DMS79 treated with DMSO at 0.1 percent for 48 hours (cell line): ENCODE measurements at places on chromosomes 5 and 9.

GRCh38 chr9:130681769-130682420, 11.7 kb upstream of the EXOSC2 start:
- DNase-seq: peak; percentile 45

DNA sequence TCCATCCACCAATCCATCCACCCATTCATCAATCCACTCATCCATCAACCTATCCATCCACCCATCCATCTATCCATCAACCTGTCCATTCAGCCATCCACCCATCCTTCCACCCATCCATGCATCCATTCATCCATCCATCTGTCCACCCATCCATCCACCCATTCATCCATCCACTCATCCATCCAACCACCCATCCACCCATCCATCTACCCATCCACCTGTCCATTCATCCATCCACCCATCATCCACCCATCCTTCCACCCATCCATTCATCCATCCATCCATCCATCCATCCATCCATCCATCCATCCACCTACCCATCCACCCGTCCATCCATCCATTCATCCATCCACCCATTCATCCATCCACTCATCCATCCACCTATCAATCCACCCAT, 195.8 kb downstream of the NXNL2 start:
- DNase-seq: no peak

GRCh38 chr5:56321236-56321881, 88.2 kb upstream of the ANKRD55 start:
- no peak for DNase-seq

DNA sequence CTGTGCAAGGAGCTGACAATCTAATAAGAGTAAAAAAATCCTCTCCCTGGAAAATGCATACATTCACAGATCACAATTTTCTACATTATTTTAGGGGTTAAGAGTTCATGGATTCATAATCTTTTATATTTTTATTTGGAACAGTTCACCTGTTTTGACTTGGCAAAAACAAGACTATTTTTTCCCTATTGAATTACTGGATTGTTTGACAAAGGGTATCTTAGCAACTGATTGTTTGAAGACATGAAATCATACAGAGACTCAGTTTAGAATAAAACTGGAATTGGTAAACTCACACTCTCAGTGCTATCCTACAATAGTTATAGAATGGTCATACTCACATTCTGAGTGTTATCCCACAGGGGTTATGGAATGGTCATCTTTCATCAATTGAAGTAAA, 358.2 kb upstream of the PTGER4 start:
- no peak for DNase-seq

DNA sequence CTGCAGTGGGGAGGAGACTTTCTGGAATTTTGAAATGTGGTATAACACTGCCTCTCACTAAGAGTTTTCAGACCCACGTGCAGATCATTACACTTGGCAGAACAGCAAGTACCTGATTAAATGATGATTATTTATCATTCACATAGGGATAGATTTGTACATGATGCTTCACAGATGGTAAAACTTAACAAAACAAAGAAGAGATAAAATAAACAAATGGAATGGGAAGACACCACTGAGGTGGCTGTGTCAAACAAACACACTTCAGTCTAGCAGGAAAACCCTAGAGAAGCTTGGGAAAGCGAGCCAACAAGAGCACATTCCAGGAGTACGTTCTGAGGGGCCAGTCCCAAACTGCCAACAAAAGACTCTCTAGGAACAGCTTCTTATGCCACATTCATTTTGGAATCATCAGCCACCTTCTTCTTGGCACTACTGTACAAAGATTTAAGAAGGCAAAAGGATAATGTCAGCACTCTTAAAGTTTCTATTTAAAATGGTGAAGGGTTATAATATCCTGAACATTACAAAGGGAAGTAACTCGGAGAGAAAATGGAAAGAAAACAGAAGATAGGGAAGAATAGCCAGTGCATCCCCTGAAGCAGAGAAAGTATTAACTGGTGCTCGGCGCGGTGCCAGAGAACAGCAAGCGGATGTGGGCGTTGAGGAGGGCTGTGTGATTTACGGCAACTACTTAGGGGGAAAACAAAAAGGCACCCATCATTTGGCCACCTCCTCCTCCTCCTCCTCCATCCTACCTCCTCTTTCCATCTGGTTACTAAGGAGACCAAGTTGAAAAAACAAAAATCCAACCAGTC, 1.6 kb downstream of the MED27 start:
- peak; percentile 58 for DNase-seq

GRCh38 chr5:91142819-91143218, 240.3 kb downstream of the ARRDC3 start:
- no peak for DNase-seq

- no peak for DNase-seq
These were observed 173.5 kb downstream of the FGF1 start for GRCh38 chr5:142512043-142513042.

GRCh38 chr9:134980991-134981390, 63.3 kb upstream of the FCN1 start:
- no peak for DNase-seq

DNA sequence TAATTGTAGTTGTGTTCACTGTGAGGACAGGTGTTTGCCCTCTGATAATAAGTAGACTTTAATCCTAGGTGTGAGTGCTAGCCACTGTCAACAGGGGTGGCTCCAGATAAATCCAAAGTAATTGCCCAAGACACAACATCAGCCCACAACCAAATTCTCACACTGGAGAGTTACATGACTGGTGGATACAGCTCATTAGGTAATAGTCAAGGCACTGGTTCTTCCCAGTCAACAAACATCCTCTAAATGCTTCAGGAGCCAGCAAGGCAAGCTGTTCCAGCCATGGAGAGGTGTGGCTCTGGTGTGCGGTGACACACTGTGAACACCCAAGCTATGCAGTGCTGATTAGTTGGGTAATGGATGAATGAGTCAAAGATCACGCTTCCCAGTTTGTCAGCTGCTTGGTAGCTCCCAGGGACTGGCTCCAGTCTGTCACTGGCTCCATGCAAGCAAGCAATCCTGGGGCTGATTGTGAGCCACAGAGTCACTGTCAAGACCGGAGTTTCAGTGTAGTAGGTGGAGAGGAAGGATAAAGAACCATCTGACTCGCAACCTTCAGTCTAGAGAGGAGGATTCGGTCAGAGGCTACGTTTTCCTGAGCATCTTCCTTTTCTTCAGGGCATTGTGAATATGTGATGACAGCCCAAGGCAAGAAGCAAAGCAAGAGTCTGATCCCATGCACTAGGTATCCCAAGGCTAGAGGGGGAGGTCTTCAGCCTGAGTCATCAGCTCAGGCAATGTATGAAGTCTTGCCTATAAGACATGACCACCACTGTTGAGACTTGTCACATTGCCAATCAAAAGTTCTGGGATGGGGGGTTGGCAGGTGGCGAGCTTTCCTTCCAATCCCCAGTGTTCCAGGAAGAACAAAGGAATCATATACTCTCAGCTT, 63.1 kb downstream of the UGCG start:
- DNase-seq: no peak

- no peak for DNase-seq
These were observed 9.1 kb downstream of the GNE start for GRCh38 chr9:36249189-36249588.

DNA sequence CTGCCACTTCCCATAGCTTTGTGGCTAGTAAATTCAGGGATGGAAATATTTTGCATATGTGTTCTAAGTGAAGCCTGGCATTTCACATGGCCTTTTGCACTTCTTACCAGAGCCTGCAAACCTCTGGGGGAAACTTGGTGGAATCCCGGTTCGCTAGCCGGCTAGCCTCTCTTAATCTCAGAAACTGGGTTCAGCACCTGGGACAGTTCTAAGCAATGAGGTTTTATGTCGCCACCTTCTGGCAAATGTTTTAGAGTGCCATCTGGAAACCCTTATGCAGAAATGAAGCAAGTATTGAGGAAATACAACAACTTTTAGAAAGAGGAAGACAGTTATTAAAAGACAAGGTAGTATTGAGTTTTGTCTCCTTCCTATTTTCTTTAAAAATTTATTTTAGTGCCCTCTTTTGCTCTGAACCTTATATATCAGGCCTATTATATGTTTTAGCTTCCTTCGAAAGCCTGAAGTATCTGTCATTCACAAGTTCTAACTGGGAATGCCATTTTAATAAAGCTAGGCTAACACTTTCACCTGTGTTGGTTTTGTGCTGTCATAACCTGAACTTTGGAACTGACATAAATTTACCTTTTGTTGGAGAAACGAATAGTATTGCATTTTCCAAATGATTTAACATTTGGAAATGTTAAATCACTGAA, 963 bp upstream of the HTR1A start:
- peak; percentile 31 for DNase-seq

DNA sequence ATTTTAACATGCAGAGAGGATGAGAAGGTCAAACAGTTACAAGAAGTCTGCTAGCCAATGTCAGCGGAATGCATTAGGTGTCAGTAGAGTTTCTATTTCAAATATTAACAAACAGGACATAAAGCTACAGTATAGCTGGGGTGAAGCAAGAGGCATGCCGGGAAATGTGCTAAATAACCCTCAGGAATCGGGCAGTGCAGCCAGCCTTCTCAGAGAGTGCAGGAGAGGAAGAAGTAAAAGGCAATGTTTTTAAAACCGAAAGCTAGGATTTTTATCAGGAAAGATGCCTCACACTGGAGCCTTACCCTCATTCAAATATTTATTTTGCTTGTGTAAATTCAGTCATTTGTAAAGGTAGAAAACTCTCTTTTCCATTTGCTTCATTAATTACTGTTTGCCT, 59.1 kb upstream of the SH3GL2 start:
- DNase-seq: no peak

GRCh38 chr9:114176624-114177291, 21.4 kb downstream of the COL27A1 start:
- no peak for DNase-seq

GRCh38 chr5:96743065-96743768, 64.5 kb downstream of the ERAP1 start:
- no peak for DNase-seq

GRCh38 chr9:129467004-129467588, 153.8 kb downstream of the C9orf50 start:
- DNase-seq: no peak

GRCh38 chr5:139745132-139745799, 50.3 kb upstream of the PSD2 start:
- no peak for DNase-seq

DNA sequence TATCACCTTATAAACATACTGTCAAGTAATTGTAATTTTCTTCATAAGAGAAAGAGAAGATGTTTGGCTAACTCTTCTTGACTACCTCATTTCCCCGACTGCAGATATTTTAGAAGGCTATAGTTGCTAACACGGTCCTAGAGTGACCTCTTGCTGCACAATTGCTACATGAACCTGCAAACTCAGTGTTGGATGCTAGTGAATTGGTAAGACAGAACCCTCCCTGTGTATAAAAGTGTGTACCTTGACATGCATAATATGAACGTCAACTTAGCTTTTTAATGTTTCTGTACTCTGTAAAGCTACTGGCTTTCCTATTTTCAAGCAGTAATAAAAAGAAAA, 46.7 kb upstream of the CER1 start:
- no peak for DNase-seq

DNA sequence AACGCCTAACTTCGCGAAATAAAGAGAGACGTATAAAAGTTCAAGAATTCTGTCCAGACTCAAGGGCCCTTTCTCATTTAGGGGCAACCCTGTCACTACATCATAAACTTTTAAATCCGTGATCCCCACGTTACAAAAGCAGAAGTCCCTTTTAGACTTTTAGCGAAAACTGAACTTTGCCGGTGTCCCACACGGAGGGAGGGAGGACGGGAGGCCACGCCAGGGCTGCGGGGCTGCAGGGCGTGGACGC, 515 bp upstream of the F2R start:
- DNase-seq: no peak

GRCh38 chr9:106960258-106960657, 97.3 kb downstream of the ZNF462 start:
- DNase-seq: no peak

DNA sequence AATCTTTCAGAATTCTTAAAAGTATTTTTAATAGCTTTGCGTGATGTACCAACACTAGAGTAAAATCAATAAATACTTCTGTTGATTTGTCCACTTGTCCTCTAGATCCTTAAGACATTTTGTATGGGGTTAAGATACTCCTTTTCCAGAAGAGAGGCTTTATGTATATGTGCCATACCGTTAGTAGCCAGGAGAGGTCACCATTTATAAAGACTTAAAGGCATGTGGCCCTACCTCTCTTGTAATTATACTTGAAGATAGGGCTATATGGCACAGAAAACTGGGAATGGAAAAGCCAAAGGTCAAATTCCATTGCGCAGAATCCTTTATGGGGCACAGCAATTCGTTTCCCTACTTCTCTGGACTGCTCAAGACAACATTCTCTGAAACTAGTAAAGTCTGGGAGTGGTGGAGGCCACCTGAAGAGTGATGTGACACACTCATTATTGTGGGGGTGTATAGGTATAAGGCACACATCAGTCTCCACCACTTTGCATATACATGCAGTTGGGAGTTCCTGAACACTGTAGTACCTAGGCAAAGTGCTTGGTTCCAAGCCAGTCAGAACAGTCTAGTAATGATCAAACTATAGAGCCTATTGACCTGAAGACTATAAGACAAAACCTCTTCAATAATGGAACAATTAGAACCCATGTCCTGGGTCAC, 140.1 kb upstream of the FBXL17 start:
- DNase-seq: peak; percentile 19

GRCh38 chr9:91945277-91946085, 4.5 kb downstream of the ROR2 start:
- no peak for DNase-seq

DNA sequence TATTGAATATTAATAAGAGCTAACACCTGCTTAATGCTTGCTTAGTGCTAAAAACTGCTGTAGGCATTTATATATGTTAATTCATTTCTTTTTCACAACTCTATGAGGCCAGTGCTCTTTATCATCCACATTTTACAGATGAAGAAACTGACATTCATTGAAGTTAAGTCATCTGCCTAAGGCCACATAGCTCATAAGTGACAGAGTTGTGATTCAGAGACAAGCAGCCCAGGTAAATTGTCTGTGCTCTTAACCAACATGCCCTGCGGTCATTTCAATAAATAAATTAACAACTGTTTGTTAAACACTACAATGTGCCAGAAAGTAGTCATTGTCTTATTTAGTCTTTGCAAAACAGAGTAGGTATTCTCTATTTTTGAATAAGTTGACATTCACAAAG, 1354.4 kb upstream of the C9orf72 start:
- no peak for DNase-seq

DNA sequence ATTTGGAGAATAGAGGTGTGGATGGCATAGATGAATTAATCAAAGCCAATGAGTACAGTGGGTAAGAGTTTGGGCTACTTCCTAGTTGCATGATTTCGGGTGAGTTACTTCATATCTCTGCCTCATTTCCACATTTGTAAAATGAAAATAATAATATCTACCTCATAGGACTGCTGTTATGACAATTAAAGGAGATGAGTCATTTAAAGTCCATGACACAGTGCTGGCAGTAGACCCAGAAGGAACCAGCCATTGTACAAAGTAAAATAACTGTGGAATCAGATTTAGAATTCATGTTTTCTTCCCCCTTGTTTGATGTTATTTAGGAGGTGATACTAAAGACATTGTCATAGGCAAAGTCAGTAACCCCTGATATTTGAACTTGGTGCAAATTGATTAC, 139.5 kb upstream of the SLC27A6 start:
- DNase-seq: no peak
